NCI-H1105 (cell line): ENCODE measurements at places on chromosomes 11 and 22.
A peak's percentile ranks its signal among the peaks of the same experiment; 100 is the strongest.

DNA sequence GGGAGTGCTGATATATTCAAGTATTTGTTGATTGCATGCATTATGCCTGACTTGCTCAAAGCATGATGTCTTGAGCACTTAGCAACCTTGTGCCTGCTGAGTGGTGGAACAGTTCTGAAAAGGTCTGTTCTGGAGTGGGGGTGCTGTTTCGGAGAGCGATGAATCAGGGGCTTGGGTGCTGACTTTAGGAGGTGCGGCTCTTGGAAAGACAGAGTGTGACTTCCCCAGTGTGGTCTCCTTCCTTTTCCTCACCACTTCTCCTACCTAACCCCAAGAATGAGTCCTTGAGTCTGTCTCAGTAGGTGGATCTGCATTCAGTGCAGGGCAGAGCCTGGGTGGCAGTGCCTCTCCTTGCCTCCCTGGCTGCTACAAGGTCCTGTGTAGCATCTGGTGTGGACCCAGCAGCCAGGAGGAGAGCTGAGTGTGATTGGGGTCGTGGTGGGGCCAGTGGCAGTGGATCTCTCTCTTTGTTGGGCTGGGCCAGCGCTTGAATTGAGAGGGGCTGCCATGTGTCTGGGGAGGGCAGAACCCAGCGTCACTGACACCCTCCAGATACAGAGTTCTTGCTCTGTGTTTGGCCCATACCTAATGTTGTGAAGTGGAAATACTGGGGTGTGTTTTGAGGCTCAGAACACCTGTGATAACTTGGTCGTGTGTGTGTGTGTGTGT is 35.9 kb downstream of the ST3GAL4 start:
- DNase-seq, result no peak

DNA sequence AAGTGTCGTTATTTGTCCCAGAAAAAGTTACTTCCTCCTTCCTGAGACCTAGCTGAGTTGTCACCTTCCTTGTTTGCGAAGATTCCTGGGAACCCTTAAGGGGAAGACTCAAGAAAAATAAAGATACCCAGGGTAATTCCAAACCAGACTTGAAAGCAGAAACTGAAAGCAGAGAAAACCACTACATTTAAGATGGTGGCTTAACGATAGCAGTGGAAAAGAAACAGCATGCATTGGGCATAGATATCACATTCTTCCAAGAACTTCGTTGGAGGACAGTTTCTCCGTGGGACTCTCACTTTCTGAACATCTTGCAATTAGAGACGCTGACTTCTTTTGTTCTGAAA is 89.1 kb downstream of the FAM76B start:
- no peak for DNase-seq

GRCh38 chr11:1655168-1656060 is 25.8 kb downstream of the KRTAP5-5 start:
- DNase-seq, result no peak

DNA sequence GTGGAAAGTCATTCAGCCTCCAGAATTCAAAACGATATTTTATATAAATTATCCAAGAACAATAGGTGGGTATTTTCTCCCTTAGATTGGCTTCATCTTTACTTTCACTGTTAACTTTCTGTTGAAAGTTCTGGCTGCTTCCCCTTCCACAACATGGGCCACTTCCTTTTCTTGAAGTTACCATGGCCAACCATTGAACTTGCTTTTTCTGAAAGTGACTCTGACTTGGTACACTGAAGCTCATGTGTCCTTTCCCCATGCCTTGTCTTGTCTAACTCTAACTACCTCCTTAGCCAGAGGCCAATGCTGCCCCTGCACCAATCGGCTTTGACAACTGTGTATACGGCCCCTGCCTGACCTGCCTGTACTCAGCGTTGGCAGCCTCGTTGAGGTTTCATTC is 225.2 kb downstream of the FAT3 start:
- DNase-seq, result no peak

DNA sequence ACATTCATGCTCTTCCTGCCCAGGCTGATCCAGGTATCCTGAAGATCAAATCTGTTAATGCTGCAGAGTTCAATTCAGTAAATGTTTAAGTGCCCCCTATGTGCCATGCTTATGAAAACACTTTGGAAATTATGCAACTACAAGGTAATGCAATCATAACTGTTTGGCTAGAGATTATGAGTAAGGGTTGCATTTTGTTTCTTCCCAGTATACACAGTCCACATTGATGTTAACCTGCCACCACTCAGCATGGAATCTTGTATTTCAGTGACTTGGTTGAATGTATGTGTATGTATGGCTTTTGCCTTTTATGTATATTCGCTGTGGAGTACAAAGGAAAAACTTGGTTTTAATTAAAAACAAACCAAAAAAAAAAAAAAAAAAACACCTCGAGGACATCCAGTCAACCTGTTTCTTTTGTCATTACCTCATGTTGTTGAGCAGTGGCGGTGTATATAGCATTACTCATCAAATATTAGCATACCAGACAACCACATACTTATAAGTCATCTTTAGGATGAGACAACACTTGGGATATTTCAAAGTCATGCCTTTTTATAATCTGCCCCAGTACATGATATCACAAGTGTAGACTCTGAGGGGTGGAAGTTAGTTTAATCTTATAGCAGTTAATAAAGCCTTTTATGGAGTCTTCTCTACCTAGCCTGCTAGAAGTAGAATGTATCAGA is 86.1 kb upstream of the HORMAD2 start:
- DNase-seq, result no peak

- no peak for DNase-seq
Measured at GRCh38 chr11:112318661-112319060, 58.0 kb upstream of the PLET1 start.

DNA sequence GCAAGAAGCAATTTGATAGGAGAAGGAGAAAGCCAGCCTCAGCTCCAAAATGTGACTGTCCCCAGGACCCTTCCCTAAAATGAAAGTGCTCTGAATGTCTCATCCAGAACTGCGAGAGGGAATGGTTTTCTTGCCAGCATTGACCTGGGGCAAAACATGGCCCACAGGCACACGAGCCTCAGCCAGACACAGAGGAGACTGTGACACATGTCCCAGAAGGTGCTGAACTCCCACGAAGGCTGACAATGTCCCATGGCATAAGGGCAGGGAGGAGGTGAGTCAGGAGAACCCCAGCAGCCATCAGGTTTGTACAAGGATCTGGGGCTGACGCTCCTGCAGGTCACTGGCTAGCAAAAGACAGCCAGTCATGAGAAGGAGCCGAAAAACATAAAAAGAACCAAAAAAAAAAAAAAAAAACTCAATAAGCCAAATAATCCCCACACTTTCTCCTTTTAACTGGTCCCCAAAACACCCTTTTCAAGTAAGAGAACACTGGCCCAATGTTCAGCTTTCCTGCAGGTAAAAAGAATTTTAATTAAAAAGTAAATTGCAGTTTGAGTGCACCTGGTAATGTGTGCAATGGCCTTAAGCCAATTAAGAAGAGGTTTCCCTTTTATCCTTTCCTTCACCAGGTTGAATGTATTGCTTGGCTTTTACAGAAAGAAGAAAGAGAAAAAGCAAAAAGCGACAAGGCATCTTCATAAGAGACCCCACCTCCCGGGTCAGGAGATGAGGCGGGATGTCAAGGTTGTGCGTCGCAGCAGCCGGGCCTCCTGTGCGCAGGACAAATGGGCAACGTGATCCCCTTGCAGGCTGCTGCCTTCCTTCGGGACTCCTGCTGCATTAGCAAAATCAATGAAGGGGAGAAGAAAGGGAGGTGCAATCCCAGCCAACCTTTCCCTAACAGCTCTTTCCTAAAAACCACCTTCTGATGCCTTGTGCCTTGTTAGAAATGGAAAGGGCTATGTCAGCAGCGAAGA is 43.6 kb downstream of the GALNT18 start:
- DNase-seq, result peak; percentile 76

DNA sequence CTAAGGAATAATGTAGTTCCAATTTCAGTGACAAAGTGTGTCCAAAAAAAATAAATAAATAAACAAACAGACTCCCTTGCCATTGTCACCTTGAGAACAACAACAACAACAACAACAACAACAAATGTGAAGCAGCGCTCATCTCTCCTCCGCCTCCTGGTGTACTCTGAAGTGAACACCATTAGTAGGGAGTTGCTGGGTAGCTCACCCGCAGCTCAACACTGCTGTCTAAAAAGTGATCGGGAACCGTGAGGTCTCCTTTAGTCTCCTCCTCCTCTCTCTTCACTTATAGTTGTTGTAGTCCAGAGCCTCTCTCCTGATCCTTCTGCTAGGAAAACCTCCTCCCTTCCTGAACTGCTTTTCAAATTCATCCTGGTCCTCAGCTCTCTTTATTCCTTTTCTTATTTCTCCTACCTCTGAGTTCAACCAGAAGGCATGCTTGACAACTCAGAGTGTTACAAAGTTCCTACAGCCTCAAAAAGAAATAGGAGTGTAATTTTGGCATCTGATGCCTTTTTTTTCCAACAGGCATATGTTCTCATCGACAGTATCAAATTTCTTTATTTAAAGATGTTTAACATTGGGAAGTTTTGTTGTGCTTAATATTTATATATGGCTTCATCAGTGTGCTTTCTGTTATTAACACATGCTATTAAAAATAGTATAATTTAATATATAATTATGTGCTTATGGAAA is 215.1 kb downstream of the PGR start:
- DNase-seq, result no peak

- DNase-seq, result no peak
Measured at GRCh38 chr22:49139492-49140151, 688.1 kb downstream of the BRD1 start.

DNA sequence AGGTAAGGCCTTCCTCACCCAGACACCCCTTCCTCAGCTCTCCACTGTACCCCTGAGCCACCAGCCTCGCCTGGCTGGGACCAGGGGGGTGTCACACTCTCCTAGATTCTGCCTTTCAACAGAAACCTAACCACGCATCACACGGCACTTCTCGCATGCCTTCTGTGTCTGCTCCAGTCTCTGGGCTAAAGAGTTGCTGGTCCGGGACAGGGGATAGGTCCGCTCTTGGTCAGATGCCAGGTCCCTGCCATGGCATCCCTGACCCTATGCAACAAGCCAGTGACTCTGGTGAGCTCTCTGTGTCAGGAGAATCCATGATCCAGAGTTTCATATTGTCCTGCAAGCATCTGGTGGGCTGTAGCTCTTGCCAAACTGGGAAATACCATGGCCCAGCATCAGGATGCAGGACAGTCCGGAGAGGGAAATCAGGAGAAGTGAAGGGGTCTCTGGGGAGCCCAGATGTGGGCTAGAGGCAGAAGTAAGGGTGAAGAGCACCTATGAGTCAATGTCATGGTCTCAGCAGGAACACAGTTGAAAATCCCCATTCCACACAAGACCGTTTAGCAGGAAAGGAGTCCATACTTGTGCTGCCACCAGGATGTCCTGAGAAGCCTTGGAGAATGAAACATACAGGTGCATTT is 14.1 kb downstream of the IGLL5 start:
- DNase-seq, result no peak

DNA sequence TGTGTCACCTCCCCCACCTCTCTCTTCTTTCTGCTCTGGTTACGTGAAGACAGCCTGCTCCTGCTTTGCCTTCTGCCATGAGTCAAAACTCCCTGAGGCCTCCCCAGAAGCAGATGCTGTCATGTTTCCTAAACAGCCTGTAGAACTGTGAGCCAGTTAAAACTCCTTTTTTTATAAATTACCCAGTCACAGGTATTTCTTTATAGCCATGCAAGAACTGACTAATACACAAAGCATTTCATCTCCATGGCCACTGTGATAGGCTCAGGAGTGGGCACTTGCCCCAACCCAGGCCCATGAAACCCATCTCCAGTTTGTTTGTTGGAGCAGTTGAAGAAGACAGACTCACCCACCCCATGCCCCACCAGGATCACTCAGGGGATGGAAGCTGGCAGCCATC is 253.3 kb upstream of the ISX start:
- DNase-seq, result no peak

- no peak for DNase-seq
Measured at GRCh38 chr11:122344215-122344614, 228.2 kb upstream of the BLID start.

GRCh38 chr11:75813622-75814039 is 1.4 kb upstream of the UVRAG start:
- no peak for DNase-seq

DNA sequence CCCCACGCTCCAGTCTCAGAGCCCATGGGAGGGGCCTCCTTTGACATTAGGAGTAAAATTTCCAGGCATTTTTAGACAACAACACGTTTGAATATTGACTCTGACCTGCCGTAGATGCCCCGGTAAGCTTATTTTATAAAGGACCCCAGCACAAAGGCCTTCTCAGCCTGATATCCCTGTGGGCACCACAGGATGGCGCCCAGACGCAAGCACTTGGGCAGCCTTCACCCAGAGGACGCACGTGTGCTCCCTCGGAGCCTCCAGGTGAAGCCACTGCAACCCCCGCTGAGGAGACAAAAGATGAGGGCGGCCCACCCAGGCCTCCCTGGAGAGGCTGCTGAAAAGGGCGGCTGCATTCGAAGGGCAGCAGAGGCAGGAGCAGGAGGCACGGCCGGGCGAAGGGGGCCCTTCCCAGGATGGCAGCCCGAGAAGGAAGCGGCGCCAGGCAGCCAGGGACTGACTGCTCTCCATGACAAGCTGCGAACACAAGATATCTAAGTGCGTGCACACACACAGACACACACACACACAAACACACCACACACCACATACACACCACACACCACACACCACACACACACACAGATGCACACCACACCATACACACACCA is 15.2 kb upstream of the TH start:
- DNase-seq, result no peak

DNA sequence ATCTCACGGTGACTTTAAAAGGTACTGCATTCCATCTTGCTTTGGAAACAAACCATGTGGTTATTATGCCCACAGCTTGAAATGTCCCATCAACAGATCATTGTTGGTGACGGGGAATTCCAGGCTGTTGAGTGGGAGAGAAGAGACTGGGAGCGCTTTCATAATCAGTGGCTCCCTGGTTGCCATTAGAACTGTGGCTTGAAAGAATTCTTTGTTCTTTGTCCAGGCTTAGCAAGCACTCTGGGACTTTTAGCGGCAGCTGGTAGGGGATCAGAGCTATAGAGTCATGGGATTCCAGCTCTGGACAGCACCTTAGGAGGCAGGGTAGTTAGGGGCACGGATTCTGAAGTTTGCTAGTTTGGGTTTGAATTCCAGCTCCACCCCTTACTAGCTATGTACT is 22.0 kb downstream of the MMP20 start:
- DNase-seq, result no peak

DNA sequence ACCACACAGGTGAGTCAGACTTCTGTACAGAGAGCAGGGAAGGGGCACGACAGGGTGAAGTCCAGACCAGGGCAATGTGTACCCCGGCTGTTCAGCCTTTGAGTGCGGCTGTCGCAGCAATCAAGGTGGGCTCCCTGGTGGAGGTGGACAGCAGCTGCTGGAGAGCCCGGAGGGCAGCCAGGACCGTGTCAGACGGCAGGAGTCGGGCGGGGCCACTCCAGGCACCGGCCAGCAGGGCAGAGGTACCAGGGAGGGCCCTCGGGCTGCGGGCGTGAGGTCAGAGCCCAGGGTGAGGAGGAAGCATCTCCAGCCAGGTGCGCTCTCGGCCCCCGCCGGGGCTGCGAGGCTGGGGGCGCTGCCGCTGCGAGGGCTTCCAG is 802 bp upstream of the PIM3 start:
- DNase-seq, result no peak

- no peak for DNase-seq
Measured at GRCh38 chr11:118912742-118913410, 12.8 kb downstream of the BCL9L start.
